Fibroblast of lung (primary cell): ENCODE measurements at places on chromosomes 11 and 22. TPM values are rescaled to one million over a fixed set of nuclear protein-coding genes. Genes with fewer than 3 reads are reported as not detected.

DNA sequence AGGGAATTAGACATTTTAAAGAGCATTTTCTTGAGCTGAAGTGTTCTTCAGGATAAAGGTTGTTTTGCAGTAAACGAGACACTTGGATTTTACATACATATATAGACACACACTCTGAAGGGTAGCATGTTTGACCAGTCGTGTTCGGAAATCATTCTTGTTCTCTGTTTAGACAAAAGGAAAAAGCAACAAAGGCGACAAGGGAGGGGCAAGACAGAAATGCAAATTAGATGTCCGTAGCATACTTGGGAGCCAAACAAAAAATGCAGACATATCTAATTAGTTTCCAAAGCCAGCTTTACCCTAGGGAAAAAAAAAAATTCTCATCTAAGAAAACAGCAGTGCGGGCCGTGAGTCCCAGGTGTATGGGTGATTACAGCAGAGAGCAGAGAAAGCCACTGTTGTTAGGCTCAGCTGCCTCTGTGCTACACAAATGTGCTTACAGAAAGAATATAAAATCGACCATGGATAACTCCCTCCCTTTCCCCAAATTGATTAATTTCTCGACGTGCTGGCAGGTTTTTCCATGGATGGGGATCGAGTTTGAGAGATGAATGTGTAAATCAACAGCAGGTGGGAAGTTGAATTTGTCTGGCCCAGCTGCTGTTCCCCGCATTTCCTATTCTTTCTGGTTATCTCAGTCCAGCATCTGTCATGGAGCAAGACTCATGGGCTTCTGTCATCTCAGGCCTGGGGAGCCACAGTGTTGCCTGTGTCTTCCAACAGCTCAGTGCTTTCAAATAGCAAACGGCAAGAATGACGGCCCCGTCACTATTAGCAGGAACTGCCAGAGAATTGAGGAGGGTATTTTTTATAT, 176.5 kb upstream of the TTC12 start:
- DNase-seq: no peak

GRCh38 chr11:21195995-21196394, 526.6 kb downstream of the NELL1 start:
- no peak for DNase-seq

DNA sequence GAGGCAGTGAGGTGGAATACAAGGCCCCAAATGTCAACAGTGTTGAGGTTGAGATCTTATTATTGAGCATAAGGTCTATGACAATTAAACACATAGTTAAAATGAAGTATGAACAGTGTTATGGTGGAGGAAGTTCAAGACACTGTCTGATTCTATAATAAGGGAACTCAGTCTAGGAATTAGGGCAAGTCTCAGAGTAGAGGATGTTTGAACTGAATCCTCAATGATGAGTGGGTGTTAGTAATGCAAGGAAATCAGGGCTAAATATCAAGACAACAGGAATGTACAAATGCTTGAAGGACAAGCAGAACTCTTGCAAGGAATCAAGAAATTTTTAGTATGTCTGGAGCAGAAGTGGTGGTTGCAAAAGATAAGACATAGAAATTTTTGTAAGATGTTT, 53.0 kb downstream of the CWC15 start:
- no peak for DNase-seq

DNA sequence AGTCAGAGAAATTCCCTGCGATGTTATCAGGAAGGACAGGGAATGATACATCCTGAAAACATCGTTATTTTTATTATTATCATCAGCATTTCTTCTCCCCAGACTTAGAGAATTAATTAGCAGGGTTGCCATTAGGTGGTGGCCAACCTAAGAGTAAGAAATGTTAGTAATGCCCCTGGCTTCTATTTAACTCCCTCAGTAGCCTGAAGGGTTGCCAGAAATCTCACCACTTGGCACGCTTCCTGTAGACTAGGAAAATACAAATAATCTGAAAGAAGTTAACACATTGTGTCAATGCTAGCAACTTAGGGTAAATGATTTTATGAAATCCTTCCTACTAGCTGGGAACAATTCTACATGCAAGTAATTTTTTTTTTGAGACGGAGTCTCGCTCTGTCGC, 45.5 kb downstream of the ENDOD1 start:
- peak; percentile 43 for DNase-seq

ARVCF gene
- 13.9 and 15.7 TPM in 2 replicates for total RNA-seq

TMEM191C gene
- 0.51 and 2.6 TPM in 2 replicates for total RNA-seq

SLC7A4 gene
- total RNA-seq: 0.26 and 0.83 TPM in 2 replicates

MS4A4E gene
- total RNA-seq: not detected in 2 replicates
